ENCODE measurements at places on chromosomes 16 and 17. TPM values are rescaled to one million over a fixed set of nuclear protein-coding genes. Genes with fewer than 3 reads are reported as not detected.

GRCh38 chr16:47617732-47618131 lies 156.6 kb downstream of the PHKB start:
- DNase-seq, result no peak

DNA sequence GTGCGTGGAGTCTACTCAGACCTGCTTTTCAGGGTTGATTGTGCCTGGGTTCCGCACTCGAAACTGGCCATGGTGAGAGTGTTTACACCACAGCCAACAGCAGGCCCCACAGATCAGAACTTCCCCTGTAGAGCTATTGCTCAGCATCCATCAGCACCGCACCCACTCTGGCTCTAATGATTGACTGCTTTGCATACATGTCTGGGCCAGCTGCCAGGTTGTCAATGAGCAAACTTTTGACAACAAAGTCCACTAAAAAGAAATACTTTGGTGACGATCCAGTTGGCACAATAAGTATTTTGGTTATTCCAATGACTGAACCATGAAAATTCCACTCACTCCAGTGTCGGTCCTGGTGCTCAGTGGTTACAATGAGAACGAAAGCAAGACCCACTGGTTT lies 190.7 kb downstream of the FOXL1 start:
- no peak for DNase-seq

- DNase-seq, result peak; percentile 76
Measured at GRCh38 chr17:700504-701094, 14.0 kb downstream of the VPS53 start.

ERN1 gene
- 52.9 TPM for total RNA-seq

DNA sequence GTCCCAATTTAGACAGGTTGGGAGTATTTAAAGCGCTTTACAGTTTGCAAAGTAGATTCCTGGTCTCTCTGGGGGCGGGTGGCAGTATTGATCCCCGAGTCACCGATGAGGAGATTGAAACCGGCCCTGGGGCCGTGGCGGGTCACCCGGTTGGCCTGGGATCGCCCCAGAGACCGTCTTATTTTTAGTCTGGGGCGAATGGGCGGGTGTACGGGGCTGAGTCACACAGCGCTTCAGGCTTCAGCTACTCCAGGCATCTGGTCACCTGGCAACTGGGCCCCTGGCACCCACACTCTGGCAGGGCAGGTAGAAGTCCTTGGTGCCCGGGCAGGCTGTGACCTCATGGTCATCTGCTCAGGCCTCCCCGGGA lies 669 bp downstream of the MIEF2 start:
- DNase-seq, result peak; percentile 42

DNA sequence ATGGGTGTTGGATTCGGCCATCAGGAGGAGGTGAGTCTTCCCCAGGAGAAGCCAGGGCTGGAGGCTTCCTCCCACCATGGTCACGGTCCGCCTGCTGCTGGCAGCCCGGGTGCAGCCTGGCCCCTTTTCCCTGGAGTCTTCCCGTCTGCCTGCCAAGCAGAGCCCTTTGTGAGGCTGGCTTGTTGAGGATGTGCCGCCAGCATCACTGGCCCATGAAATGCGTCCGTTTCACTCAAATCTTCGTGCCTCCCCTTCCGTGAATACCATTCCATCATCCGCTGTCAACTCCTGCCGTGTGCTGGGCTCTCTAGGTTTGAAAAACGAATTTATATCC lies 9.6 kb downstream of the VPS4A start:
- DNase-seq, result no peak

- no peak for DNase-seq
Measured at GRCh38 chr17:33385713-33386112, 92.6 kb upstream of the ASIC2 start.

CCL13 gene
- total RNA-seq, result not detected

SPIRE2 gene
- 6.5 TPM for total RNA-seq

TMED6 gene
- 1.6 TPM for total RNA-seq

GRCh38 chr17:19744922-19745757 lies 3.0 kb downstream of the ALDH3A1 start:
- DNase-seq, result peak; percentile 84

DNA sequence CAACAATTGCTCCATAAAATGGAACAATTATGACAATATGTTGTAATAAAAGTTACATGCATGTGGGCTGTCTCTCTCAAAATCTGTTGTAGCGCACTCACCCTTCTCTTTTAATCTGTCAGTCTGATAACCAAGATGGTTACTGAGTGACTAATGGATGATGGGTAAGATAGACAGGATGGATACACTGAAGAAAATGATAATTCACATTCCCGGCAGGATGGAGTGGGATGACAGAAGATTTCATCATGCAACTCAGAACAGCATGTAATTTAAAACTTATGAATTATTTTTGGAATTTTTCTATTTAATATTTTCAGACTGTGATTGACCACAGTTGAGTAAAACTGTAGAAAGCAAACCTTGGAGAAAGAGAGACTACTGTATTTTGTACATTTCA lies 30.5 kb downstream of the CDH13 start:
- no peak for DNase-seq

DNA sequence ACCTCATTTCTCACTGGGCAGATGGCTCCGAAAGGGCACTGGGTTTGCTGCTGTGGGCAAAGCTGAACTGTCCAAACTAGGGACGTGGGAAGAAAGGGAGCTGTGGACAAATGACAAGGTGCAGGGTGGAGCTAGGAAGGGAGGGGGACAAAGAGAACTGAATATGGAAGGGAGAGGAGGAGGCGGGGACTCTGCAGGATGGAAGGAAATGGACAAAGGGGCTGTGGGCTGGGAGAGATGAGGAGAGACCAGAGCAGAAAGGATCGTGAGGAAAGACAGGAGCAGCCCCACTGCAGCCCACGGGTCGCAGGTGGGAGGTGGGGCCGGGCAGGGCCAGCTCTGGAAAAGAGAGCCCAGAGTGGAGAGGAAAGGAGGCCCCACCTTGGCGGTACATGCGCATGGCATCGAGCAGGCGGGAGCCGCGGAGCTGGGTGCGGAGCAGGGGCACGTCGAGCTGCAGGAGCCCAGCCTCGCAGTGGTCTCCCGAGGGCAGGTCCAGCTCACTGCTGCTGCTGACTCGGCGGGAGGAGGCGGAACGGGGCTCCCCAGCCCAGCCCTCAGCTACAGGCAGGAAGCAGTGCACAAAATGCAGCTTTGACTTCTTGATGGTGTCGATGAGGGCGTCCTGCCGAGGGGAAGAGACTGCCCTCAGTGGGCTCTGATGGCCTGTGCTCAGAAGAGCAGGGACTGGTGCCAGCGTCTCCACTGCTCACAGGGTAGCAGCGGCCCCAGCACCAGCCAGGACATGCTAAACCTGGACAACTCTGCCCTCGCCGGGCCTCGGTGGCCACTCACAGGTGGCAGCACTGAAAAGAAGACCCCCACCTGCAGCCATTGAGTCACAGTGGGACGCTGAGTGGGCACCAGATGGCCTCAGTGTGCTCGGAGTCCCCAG lies 66.8 kb downstream of the PIPOX start:
- no peak for DNase-seq

DNA sequence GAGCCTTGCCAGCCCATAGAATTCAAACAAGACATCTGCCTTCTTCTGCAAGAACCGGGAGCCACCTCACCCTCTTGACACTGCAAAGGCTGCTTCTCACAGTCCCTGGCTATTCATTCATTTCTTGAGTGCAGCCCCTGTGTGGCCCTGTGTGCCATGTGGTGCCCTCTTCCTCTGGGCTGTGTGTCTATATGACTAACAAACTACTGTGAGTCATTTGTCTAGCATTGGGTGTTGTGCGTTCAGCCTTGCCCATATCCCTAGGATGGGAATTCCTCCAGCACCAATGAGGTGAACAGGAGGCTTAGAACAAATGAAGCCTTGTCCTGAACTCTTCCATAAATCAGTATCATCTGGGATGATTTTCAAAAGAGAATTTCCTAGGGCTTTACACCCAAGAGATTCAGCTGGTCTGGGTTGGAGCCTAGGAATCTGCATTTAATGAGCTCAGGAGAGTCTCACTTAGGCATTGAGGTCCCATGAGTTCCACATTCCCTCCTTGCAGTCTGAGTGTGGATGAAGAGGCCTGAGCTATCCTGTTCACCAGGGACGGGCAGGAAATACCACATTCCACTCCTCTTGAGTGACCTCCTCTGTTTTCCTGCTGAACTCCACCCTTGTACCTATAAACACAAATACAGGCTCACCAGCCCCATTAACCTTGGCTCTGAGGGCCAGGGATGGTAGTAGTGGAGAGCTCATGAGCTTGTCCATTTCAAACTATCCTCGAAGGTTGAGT lies 308.7 kb upstream of the N4BP1 start:
- DNase-seq, result no peak
